ENCODE measurements at places on chromosomes 11 and 22.

DNA sequence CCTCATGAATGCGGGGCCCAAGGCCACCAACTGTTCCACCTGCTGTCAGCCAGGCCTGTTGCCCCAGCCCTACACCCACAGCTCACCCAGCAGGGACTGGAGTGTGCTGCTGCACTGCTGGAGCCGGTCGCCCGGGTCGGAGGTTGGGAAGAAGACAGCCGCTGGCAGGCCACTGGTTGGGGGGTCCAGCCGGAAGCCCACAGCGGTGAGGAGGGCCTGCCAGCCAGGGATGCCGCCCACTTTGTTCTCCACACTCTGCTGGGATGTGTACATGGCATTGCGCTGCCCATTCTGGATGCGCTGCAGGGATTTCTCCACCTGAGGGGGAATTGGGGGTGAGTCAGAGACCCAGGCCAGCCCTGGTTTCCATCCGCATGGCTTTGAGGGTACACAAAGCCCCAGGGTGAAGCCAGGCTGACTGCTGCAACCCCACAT, 74.2 kb upstream of the PITPNB start:
- DNase-seq, result no peak

GRCh38 chr22:24166811-24167210, 14.5 kb upstream of the SUSD2 start:
- no peak for DNase-seq

GRCh38 chr22:28230671-28231070, 311.6 kb upstream of the PITPNB start:
- no peak for DNase-seq

GRCh38 chr11:8015753-8016239, 28.7 kb downstream of the EIF3F start:
- no peak for DNase-seq

DNA sequence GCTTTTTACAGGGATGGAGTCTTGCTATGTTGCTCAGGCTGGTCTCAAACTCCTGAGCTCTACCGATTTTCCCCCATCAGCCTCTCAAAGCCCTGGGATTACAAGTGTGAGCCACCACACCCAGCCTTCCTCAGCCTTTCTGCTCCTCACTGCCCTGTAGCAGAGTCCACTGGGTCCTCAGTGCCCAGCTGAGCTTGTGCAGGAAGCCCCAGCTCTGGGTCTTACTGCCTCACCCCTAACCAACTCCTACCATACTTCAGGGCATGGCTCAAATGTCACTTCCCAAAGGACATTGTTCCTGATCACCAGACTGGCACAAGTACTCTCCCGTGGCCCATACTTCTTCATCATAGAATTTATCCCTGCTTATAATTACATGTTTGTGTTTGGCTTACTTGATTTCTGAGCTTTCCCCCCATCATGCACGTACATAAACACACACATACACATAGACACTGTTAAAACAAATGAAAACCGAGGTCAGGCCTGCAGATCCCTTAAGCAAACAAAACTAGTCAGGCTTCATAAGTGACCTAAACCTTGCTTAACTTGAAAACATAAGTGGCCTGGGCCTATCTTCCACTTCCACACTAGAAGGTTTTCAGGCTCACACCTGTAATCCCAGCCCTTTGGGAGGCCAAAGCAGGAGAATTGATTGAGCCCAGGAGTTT, 14.0 kb upstream of the SLC43A3 start:
- DNase-seq, result no peak

- DNase-seq, result no peak
These were observed 148.7 kb upstream of the MTMR2 start for GRCh38 chr11:96072592-96072991.

GRCh38 chr11:110766316-110766715, 54.1 kb upstream of the ARHGAP20 start:
- DNase-seq, result no peak

DNA sequence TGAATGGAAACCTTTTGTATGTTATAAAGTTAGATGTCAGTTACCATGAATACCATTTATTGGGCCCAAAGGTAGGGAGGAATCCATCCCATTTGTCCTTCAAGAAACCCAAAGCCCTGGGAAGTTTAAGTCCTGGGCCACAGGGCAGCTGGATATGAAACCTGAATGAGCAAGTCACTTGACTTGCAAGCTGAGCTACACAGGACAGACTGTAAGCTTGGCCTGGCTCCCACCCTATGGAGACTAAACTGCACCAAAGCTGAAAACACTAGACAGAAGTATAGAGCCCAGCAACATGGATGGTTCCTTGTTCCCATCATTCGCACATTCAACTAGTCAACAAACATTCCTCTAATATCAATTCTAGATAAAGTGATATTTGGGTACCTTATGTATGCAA, 71.3 kb downstream of the KCNC1 start:
- DNase-seq, result no peak

DNA sequence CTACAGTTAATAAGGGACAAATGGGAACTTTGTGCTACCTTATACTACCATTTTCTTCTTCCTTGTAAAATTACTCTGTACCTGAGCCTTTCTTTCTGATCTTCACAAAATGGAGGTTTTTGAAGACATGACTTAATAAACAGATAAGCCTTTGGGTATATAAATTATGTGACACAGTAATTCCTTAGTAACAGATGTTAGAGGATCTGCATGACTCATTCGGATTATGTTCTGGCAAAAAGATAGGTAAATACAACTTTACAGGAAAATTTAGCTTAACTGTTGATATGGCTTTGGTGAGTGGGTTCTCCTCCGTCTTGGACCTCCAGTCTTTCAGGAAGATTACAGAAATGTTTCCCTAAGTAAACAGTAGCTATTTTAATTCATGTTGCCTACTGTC, 61.8 kb downstream of the BID start:
- DNase-seq, result no peak

DNA sequence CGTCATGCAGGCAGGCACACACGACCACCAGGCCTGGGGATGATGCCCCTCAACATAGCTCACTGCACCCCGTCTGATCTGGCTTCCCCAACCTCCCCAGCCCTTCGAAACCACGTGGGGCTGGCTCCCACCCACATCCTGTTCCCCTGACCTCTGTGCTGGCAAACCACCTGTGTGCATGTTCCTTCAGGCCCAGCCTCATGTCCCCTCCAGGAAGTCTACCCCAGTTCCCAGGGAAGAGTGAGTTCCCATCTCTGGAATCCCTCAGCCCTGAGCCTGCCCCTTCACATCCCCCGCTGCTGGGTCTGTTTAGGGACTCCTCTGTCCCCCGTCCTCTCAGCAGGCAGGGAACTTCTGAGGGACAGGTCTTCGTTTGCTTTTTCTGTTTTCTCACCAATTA, 7.1 kb downstream of the SLC7A4 start:
- no peak for DNase-seq

DNA sequence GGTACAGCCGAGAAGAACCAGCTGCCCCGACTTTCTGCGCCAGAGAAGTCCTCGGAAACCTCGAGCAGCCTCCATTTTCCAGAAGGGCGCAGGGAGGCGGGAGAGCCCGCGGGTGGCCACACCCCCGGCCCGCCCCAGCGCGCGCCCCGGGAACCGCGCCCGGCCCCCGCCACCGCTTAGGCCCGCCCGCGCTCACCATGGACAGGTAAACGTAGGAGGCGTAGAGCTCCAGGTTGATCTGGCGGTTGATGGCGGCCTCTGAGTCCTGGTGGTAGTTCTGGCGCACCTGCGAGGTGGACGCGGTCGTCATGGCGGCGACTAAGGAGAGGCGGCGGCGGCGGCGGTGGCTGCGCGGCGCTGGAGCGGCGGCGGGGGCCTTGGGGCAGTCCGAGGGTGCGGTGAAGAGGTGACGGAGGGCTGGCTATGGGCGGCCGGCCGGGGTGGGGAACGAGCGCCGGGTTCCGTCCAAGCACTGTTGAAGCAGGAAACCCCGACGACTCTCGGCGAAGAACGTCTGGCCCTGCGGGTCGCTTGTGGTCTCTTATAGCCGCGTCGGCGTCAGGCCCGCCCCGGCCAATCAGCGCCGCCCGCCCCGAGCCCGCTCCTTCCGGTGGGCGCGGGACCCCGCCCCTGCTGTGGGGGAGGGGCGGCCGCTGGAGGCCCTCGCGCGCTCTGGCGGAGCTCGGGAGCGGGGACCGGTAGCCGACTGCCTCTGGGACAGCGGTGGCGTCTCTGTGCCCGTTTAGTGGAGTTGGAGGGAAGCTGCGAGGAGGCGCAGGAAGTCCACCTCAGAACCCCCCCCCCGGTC, at the start of gene FTH1:
TSS of gene FTH1 (minus strand) at position 519 of the 808 bp plus-strand sequence. CDS start at position 310, 209 bp downstream.
- peak; percentile 80 for DNase-seq

DNA sequence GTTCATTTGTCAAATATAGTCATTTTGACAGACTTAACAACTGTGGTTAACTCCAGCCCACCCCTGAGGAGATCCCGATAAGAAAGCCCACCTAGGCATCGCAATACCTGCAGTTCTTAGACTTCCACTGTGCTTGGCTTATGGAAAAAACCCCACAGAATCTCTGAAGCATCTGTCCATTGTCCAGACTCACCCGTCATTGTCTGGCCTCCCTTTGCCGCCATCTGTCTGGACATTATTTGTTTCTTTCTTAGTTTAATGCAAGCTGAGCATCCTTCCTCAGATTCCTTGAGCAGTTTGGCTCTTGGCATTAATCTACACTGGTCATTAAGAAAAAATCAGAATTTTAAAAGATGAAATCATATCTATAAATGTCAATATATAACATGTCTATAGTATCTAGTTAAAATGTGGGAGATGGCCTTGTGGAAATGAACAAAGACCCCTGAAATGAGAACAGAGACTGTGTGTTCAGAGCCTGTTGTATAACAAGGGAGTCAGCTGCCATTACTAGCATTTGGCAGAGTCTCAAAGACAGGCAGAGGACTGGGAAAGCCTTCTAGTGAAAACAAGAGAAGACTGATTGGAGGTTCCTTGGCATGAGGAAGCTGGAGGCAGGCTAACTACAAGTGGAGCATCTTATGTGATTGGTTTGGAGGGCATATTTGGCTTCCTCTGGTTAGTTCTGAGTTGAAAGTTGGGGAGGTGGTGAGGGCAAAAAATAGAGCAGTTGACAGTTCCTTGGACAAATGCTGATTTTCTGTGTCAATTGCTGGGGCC, 80.4 kb downstream of the SPON1 start:
- DNase-seq, result no peak

DNA sequence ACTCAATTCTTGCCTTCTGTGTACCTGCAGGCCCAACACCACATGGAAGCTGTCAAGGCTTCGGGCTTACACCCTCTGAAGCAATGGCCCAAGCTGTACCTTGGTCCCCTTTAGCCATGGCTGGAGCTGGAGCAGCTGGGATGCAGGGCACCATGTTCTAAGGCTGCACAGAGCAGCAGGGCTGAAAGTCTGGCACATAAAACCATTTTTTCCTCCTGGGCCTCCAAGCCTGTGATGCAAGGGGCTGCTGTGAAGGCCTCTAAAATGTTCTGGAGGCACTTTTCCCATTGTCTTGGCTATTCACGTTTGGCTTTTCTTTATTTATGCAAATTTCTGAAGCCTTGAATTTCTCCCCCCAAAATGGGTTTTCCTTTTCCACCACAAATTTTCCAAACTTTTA, 102.1 kb upstream of the SLC5A12 start:
- no peak for DNase-seq

DNA sequence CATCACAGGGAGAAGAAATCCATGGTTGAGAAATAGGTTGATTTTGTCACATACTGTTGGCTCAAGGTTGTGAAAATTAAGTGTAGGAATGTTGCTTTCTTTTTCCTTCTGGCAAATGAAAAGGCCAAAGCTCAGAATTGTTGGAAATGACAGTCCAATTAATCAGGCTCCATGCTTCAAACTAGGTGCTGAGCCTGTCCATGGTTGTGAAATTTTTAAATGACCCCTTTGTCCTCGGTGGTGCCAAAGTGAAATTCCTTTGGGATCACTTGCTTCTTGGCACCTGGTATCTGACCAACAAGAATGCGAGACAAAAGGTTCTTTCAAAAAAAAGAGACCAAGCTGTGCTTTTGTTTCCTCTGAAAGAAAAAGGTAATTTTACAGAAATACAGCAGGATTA, 451.9 kb downstream of the ETS1 start:
- no peak for DNase-seq

GRCh38 chr11:43697679-43698078, 17.1 kb downstream of the HSD17B12 start:
- DNase-seq, result no peak

- DNase-seq, result no peak
These were observed 39.0 kb downstream of the DDX10 start for GRCh38 chr11:108703916-108704315.

DNA sequence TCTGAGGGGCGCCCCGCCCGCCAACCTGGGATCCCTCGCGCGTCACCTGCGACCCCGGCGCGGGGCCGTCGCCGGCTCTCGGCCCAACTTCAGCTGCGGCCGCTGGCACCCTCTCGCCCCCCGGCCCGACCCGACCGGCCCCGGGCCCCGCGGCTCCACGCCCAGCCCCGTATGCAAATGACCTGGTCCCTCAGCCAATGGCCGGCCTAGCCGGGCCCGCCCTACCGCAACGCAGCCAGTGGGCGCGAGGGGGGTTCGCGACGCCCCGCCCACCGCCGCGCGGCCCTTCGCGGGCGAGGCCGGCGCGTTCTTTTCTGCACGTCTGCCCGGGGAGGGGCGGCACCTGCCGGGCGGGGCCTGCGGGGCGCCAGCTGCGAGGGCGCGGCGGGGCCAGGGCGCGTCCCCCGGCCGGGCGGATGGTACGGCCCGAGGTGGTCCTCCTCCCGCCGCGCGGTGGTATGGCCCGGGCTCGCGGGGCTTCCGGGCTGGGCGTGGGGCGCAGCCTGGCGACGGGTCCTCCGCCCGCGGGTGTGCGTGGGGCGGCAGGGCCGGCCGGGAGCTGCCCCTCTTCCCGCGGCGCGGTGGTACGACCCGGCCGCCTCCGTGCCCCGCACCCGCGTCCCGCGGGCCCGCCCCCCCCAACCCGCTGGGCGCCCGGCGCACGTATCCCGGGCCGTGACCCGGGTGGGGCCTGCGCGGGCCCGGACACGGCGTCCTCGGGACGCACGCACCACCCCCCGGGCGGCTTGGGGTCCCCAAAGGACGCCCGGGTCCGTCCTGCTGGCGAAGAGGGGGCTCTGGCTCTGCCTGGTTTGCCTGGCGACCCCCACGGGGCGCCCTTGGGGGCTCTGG, 7.7 kb upstream of the PHRF1 start:
- DNase-seq, result peak; percentile 60

GRCh38 chr22:38176170-38176741, 5.4 kb downstream of the PLA2G6 start:
- no peak for DNase-seq

DNA sequence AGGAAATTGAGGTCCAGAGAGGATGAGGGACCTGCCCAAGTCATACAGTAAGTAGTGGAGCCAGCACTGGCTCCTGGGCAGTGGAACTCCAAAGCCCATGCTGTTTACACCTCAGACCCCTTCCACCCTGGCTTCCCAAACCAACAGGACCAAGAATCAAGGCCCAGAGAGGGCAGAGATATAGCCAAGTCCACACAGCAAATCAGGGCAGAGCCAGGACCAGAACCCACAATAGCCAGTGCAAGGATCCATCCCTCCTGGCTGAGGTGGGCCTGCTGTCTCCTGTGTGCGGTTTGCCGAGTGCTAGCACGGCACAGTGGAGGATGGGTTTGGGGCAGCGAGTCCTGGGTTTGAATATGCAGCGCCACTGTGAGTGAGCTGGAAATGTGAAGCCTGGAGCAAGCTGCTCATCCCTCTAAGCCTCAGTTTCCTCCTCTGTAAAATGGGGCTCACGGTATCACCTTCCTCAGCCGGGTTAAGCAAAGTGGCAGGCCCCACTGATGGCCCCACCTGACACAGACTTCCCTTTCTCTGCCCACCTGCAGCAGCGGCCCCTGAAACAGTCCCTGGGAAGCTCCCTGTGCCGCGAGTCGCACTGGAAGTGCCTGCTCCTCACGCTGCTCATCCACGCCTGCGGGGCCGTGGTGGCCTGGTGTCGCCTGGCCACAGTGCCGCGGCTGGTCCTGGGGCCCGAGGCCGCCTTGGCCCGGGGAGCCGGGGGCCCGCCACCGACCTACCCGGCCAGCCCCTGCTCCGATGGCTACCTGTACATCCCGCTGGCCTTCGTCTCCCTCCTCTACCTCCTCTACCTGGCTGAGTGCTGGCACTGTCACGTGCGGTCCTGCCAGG, 2.3 kb downstream of the TMEM151A start:
- DNase-seq, result no peak
